ENCODE measurements at places on chromosomes 4 and X.

- no peak for DNase-seq
Observed at GRCh38 chr4:183966371-183966770, 61.3 kb downstream of the STOX2 start.

DNA sequence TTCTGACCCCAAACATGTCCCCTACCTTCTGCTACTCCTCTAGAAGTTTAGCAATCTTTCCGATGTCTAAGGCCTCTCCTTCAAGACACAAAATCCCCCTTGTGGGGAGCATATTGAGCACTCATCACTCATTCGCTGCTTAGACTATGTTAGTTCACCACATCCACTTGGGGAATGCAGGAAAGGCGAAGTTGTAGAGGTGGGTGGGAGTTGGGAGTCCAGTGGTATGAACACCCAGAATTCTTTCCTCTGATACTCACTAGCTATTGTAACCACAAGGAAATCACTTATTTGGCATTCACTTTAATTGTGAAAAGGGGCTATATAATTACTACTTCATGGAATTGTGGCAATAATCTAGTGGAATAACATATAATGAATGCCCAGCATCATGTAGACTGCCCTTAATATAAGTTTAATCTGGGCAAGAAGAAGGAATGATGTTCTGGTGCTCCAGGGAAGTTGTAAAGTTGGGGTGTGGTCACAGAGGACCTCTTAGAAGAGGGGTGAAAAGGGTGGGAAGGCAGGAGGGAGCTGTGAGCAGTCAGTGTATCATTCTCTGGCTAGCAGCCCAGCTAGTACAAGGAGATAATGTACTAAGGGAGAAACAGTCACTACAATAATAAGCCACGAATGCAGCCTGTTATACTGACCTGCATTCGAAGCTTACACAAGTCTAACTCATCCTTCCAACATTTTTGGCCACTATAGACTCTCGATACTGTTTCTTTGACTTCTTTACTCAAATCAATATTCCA is 468.2 kb upstream of the DIPK2B start:
- DNase-seq = peak; percentile 66

- DNase-seq = no peak
Observed at GRCh38 chr4:169996379-169997240, 29.6 kb downstream of the MFAP3L start.

- DNase-seq = no peak
Observed at GRCh38 chrX:49176421-49177326, 5.0 kb downstream of the PLP2 start.

DNA sequence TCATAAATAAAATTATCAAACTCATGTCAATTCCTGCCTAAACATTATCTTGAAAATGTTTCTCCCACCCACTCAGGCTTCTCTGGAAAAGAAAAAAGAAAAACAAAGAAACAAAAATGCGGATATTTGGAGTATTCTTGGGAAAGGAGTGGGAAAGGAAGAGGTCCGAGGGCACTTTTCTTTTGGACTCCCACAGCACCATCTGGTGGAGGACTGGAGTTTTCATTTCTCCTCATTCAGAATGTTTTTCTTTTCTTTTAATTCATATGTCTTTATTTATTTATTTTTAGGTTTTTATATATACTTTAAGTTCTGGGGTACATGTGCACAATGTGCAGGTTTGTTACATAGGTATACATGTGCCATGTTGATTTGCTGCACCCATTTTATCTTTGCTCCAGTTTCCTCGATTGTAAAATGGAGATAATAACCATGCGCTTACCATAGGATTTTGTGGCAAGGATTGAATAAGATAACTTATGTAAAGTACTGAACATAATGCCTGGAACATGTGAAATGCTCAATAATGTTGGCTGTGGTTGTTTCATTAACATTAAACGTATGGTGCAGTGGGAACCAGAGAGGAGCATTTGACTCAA is 8.0 kb upstream of the KCNE5 start:
- DNase-seq = no peak

DNA sequence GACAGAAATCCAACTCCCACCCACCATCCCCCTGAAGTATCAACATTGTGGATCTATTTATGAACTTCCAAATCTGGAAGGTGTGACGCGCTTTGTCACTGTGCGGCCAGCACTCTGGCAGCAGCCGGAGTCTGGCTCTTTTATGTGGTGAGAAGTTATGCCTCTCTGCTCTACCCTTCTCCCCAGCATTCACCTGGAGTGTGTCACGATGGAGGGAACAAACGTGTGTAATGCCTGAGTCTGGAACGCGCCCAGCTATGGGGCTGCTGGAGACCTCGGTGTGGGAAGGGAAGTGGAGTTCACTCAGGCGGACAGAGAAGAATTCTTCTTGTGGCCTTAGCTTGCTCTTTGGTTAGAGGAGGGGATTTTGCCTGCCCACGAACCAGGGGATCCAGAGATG is 222.1 kb upstream of the RPL34 start:
- no peak for DNase-seq

GRCh38 chr4:64784125-64784524 is 374.9 kb upstream of the TECRL start:
- DNase-seq = no peak

DNA sequence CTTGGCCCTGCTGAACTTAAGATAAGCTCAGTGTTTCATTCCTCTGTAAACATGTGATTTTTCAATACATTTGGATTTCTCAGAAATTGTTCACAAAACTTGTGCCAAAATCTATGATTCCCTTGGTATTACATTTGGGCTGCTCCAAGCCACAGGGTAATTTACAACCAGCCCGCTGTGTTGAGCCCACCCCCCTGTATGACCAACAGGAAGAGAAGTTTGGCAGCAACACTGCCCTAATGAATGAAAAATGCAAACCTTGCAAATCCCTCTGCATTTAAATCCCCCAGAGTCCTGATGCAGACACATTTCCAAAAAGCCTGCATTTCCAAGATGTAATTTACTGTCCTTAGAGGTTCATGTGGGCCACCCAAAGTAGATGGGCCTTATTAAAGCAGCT is 34.1 kb upstream of the GAB1 start:
- no peak for DNase-seq

- DNase-seq = no peak
Observed at GRCh38 chrX:86348669-86349068, 200.4 kb downstream of the DACH2 start.

- DNase-seq = no peak
Observed at GRCh38 chr4:16636912-16637630, 261.4 kb downstream of the LDB2 start.

GRCh38 chr4:144580430-144580829 is 65.5 kb upstream of the HHIP start:
- DNase-seq = no peak

DNA sequence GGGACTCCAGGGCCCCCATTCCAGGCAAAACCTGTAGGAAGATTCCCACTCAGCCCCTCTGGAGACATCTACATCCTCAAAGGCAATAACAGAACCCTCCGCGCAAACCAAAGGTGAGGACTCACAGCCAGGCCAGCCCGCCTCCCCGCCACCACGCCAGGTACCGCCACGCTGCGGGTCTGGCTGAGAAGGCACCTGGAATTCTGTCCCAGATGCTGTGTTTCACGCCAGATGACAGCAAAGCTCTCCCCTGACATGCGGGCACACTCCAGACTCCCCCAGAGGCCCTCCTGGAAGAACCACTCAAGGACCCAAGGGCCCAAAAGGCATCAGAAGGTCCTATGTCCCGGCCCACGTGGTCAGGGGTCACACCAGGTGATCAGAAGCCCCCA is 59.6 kb downstream of the FAM53A start:
- no peak for DNase-seq

DNA sequence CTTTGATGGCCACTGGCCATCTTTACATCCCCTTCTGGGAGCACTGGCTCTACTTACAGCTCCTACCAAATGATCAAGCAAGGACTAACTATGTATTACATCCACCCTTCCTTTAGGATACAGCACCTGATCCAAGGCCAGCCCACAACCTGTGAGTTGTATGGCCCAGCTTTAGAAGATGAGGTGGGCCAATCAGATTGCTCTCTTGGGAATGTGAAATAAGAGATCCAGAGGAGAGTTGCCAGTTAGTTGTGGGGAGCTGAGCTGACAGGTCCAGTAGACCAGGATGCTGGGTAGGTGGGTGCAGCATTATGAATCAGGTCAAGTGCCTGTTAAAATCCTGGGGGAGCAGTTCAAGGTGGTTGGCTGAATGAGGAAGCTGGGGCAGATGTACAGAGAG is 111.5 kb downstream of the GNL3L start:
- DNase-seq = no peak

GRCh38 chrX:10230222-10230621 is 73.4 kb downstream of the CLCN4 start:
- DNase-seq = no peak

GRCh38 chrX:110414273-110414672 is 55.6 kb downstream of the RTL9 start:
- no peak for DNase-seq

- DNase-seq = no peak
Observed at GRCh38 chr4:42844422-42845070, 48.0 kb upstream of the GRXCR1 start.

DNA sequence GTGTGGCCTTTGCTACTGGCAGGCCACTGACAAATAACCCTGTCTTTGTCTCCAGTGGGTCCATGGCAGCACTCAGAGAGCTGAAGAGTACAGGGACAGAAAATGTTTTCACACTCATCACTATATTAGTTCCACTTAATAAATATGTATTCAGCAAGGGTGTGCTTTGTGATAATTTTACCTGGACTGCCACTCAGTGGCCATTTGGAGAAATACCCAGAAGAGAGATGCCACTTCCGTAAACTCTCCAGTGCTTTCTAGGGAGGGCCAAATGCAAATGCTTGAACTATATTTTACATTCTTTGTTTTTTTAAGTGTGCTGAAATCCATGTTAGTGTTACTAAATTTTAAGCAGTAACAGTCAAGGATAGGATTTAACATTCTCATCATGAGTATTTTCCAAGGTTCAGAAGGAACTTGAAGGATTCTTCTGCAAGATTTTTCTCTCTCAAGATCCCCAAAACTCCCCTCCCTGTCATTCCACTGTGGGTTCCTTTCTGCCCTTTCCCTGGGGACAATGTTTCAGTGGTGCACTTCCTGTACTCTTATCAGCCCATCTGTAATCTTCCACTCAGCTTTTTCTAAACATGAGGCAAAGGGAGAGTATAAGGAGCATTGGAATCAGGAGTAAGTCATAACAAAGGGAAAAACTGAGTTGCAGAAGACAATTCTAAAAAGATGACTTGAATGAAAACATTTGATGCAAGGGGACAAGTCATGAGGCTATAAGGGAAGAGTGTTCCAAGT is 46.0 kb downstream of the TFDP3 start:
- no peak for DNase-seq

DNA sequence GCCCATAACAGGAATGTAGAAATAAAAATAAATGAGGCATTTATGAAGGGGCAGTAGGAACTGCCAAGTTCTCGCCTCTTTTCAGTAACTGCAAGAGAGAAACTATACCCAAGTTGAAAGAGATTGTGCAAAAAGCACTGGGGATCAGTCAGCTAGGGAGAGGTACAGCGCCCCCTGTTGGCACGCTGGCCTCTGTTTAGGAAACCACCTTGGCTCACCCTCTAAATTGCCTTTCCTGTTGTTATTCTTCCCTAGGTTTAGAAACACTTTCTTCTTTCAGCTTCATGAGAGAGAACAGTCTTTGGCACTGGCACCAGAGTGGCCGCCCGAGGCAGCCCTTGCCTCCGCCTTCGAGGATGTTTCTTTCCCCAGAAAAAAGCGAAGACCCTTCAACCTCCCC is 348.5 kb downstream of the MID1IP1 start:
- no peak for DNase-seq

- peak; percentile 82 for DNase-seq
Observed at GRCh38 chr4:4792466-4792865, 67.0 kb upstream of the MSX1 start.

GRCh38 chrX:139194571-139195280 is 335.8 kb upstream of the F9 start:
- no peak for DNase-seq

DNA sequence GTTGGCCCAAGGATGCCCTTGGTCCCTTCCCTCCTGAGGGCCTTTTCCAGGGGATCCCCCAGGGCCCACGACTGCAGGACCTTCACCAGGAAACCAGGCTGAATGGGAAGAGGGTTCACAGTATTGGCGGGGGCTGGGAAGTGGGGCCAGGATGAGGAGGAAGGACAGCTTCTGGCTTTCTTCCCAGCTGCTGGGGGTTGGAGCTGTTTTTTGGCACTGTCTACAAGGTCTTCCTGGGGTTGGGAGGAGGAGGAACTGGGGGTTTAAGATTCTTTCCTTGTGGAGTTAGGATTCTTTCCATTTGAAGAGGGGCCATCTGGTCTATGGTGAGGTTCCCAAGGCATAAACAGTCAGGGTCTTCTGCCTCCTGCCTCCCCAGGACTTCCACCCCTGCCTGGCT is 64.8 kb downstream of the KIF4A start:
- no peak for DNase-seq

DNA sequence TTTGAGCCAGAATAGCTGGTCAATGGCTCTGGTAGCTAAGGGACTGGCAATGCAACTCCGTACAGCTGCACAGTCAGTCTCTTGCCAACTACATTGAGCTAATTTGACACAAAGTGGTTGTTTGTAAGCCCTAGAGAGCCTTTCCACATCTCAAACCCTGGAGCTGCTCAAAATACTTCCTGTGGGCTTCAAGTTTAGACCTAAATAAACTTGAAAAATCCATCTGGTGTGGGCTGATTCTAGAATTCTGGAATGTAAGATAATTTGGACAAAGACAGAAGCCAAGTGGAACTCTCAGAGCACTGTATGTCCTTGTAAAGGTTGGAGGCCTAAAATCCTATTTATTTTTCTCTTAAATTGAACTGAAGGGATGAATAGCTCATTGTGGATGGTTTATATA is 380.8 kb downstream of the SPRY1 start:
- DNase-seq = no peak

- DNase-seq = no peak
Observed at GRCh38 chr4:176320976-176321361, 1.2 kb downstream of the SPCS3 start.

GRCh38 chr4:6916587-6917460 is 7.2 kb downstream of the TBC1D14 start:
- DNase-seq = no peak

Data from BJ (cell line).